ENCODE measurements at places on chromosomes 12 and 14. TPM values are rescaled to one million over a fixed set of nuclear protein-coding genes. Genes with fewer than 3 reads are reported as not detected.

Gene WIF1
- not detected for total RNA-seq

Gene CCDC91
- total RNA-seq: 36.6 TPM

Gene ZDHHC22
- 0.13 TPM for total RNA-seq

Gene SPIC
- total RNA-seq: not detected

Gene PAN2
- 50.6 TPM for total RNA-seq

Gene MMP19
- not detected for total RNA-seq

Gene DIO2
- 0.08 TPM for total RNA-seq
